ENCODE measurements at places on chromosomes 4 and X.

DNA sequence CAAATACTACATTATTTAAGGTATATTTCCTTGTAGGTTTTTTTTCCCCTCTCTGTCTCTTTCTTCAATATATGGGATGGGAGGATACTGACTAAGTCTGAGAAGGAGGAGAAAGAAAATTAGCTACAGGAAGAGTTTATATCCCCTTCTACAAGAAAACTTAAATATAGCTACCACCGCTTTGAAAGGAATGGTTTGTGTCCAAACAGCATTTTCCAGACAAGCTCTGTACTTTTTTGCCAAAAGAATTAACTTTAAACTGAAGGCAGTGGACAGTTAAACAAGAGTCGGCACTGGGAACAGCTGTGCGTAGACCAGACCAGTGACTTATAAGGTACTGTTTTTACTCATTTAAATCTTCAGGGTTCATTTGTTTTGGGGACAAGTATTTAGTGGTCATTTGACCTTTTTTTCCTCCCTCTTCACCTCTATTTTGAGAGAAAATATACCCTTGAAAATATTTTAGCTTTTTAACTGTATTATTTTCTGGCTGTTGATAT is 303.7 kb downstream of the ARHGAP24 start:
- DNase-seq = no peak

DNA sequence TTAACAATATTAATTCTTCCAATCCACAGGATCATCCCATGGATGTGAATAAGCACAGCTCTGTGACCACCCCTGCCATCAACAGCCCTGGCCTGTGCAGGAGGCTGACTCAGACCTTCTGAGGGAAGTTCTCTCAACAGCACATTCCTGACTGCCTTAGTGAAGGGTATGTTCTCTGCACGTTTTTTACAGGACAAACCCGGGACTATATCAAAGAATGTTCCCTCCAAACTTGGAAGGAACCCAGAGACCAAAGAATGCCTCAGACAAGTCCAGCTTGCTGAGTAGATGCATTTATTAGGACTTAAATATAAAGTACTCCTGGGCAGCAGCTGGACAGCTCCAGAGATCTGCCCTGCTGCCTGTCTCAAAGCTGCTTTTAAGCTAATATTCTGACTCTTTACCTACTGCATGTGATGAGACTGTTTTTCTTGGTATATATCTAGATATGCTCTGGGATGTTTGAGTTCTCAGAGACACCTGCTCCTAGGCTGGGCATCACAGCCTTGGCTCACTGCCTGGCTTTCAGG is 1127.8 kb upstream of the PRKX start:
- DNase-seq = no peak

DNA sequence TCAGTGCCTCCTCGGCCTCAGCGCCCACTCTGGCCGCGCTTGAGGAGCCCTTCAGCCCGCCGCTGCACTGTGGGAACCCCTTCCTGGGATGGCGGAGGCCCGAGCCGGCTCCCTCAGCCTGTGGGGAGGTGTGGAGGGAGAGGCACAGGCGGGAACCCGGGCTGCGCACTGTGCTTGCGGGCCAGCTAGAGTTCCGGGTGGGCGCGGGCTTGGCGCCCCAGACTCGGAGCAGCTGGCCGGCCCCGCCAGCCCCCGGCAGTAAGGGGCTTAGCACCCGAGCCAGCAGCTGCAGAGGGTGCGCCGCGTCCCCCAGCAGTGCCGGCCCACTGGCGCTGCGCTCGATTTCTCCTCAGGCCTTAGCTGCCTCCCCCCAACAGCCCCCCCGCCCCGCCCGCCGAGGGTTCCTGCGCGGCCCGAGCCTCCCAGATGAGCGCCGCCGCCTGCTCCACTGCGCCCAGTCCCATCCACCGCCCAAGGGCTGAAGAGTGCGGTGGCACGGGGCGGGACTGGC is 1137.0 kb downstream of the PCDH18 start:
- no peak for DNase-seq

DNA sequence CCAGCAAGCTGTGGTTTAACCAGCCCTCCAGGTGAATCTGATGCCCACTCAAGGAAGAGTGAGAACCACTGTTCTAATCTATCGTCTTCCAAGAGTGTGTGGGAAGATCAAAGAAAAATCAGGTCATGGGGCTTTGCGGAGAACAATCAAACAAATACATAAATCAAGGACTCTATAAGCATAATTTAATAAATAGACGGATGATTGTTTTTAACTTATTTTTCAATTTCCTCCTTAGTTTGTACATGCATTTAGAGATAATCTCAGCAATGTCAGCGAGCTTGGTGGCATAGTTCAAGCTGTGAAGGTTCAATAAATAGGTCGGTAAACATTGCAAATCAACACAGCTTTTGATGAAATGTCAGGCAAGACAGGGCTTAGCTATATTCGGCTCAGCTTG is 84.9 kb downstream of the DMD start:
- no peak for DNase-seq

- no peak for DNase-seq
Observed at GRCh38 chr4:4677556-4678522, 136.0 kb upstream of the STX18 start.

GRCh38 chr4:7397206-7398103 is 37.3 kb downstream of the PSAPL1 start:
- no peak for DNase-seq

Data from amygdala (tissue), 56 donors.